Retina (tissue), 1 donor: ENCODE measurements at places on chromosomes 3 and 15.

DNA sequence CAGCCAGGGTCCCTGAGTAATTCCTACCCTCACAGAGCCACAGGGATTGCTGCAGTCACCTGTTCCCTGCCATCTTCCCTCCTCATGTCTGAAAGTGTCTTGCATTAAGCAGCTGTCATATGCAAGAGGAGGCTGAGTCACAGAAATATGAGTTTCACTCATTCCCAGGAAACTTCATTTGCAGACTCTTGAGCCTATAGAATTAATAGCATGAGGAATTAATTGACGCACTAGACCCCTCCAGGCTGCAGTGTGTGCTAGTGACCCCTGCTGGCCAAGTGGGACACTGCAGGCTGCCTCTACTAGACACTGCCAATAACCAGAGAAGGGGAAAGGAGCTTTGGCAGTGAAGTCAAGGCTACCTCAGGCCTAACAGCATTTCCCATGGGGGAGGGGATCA lies 50.6 kb upstream of the SLC6A1 start:
- DNase-seq = no peak

DNA sequence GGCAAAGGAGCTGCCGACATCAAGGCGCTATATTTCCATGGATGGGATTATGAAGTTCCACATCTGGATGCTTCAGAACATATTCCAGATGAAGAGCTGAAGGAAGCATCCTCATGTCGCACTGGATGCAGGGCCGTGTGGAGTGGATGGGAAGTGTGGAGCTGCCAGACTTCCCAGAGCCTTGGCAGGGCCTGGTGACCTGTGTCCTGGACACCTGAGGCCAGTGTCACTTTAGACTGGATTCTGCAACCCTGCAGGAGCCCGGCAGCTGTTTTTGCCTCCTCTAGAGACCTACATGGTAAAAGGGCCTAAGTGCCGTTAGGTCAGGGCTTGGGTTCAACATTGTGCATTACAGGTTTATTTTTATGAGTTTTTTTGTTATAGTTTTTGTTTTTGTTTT lies 11.3 kb upstream of the XYLB start:
- DNase-seq = no peak

DNA sequence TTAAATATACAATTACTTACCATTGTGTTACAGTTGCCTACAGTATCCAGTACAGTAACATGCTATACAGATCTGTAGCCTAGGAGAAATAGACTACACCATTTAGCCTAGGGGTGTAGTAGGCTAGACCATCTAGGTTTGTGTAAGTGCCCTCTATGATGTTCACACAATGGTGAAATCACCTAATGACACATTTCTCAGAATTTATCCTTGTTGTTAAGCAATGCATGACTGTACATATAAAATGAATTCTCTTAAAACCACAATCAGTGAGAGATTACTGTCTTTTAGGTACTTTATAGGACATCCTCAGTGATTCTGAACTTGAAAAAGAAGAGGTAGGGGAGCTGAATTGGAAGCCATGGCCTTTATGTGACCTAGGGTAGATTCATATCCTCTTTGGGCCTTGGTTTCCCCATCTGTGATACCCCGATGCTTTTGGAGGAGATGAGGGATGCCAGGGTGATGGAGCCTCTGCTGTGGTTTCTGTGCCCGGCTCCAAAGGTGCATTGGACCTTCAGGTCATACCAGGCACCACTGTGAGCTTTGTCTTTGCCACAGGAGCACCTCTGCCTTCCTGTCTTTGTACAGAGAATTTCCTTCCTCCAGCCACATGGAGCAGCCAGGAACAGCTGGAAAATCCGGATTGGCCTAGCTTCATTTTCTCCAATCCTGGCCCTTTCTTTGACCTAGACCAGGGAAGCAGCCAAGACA lies 51.9 kb upstream of the FLNB start:
- DNase-seq = no peak

- no peak for DNase-seq
These were observed 96.1 kb upstream of the NUDT16 start for GRCh38 chr3:131285456-131285855.
